AG10803 (cell line): ENCODE measurements at places on chromosomes 11 and 22.

DNA sequence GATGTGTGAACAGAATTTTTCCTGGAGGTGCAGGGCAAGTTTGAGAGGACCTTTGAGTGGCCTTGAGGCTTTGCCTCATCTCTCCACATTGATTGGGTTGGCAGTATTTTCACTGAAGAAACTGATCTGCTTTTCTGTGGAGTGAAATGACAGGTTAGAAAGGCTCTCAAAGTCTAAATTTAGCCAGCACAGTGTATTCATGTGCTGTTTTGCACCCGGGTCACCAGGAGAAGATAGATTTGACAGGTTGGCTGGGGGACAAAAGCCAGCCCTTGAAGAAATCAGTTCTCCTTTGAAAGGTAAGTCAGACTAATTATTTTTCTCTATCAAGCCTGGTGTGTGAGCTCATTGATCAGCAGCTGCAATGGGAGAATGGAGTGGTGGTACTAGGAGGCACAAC, 152.9 kb downstream of the DBX1 start:
- DNase-seq: no peak

DNA sequence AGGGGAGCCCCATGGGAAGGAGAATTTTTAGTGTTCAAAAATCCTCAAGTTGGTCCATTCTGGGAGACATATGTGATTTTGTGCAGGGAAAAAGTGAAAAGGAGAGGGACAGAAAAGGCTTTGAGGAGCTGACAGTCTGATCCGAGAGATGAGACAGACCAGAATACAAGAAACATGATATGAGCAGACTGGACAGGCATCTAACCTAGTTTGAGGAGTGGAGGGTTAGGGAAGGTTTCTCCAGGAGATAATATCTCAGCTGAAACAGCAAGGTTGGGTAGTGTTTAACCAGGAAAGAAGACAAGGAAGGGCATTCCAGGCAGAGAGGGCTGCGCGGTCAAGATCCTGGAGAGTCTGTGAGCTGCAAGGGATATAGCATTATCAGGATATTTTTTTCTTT, 101.4 kb upstream of the NCAM1 start:
- DNase-seq: no peak

- DNase-seq: no peak
Observed at GRCh38 chr22:25816522-25817059, 74.6 kb downstream of the MYO18B start.

GRCh38 chr22:40294696-40295095, 51.6 kb upstream of the ADSL start:
- no peak for DNase-seq

DNA sequence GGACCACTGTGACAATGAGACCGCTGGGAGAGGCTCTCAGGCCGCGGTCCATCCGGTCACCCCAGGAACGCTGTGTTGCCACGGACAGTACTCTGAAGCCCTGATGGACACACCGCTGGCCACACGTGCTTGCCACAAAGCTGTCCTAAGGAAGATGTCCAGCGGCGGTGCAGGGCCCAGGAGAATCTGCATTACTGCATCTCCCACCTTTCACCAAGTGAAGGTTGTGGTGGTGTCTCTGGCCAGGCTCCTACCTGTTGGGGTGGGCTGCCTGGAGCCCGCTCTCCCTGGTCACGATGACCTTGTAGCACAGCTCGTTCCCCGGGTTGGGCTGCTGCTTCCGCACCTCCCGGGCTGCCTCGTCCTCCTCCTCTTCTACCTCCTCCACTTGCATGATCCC, 4.2 kb downstream of the TTLL12 start:
- no peak for DNase-seq
